ENCODE measurements at places on chromosomes 3 and 15.

DNA sequence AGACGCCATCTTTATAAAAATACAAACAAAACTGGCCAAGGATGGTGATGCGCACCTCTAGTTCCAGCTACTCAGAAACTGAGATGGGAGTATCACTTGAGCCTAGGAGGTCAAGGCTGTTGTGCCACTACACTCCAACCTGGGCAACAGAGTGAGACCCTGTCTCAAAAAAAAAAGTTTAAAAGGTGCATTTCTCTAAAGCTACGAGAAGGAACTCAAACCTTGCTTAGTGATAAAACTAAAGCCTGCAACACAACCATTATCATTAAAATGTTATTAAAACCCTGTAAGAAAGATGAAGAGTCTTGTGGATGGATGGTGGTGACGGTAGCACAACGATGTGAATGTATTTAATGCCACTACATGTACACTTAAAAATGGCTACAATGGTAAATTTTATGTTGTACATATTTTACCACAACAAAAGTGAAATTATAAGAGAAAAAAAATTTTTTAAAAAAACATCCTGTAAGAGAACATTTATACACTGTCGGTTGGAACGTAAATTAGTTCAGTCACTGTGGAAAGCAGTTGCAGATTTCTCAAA, 3.1 kb downstream of the PLD1 start:
- DNase-seq, result no peak

DNA sequence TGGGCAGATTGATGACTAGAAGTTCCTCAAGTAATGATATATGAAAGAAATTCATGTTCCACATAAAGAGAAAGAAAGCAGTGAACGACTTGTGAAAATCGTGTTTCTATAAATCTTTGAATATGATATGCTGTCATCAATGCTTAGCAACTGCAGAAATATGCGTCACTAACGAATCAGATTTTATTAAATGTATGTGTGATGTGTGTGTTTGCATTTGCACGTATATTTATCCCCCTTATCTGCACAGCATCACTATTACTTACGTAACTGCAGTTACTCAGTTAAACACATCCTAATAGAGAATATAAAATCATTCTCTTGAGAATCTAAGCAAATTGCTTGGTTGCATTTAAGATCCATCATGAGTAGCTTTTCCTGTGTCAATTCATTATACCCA, 468.6 kb downstream of the FGF12 start:
- DNase-seq, result no peak

DNA sequence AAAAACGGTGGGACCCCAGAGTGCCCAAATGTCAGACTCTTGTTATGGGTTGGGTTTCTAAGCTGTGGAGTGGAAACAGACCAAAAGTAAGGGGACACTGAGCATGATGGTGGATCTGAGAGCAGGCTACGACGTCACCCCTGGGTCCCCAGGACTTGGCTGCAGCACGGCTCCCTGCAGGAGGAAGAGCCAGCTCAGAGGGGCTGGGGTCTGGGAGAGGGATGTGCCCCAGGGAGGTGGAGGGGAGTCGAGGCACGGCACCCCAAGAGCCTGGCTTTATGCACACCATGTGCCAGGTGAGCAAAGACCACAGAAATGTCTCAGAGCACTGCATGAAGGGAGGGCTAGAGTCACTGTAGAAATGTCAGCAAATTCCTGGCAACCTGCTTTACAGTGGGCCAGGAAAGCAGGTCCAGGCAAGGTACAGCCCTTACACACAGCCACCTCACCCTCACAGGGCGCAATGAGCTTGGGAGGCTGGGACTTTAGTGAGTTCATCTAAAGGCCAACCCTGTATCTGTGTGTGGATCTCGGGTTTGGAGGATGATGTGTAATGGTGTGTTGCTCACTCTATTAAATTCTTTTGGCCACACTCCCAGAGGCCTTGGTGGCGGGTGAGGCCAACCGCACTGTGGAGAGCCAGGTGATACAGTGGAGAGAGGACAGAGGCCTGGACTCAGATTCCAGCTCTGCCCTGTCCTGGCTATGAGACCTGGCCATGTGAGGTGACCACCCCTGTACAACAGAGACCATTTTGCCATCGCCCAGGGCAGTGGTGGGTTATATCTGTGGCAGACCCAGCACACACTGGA, 14.1 kb downstream of the CTSH start:
- DNase-seq, result no peak

DNA sequence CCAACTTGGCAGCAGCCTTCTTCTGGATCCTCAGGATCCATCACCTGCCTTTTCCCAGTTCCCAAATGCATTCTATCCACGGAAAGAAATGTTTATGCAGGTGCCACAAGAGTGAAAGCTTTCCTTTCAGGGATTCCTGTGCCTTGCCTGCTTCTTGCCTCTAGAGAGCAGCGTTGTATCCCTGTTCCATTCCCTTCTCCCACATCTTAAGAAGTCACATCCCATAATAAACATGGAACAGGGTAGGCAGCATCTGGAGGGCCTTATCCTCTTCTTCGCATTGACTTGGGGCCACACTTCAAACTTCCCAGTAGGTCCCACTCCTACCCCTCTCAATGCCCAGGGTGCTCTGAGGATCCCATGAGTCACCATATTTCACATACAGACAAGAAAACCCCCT, 72.7 kb upstream of the DCLK3 start:
- DNase-seq, result peak; percentile 21

GRCh38 chr3:63654211-63654610, 1.7 kb downstream of the SNTN start:
- DNase-seq, result no peak

GRCh38 chr3:151384741-151385174, at the start of gene P2RY12:
P2RY12 (minus strand) TSS chr3:151384753; CDS start chr3:151338845, 45,908 bp downstream.
- no peak for DNase-seq

DNA sequence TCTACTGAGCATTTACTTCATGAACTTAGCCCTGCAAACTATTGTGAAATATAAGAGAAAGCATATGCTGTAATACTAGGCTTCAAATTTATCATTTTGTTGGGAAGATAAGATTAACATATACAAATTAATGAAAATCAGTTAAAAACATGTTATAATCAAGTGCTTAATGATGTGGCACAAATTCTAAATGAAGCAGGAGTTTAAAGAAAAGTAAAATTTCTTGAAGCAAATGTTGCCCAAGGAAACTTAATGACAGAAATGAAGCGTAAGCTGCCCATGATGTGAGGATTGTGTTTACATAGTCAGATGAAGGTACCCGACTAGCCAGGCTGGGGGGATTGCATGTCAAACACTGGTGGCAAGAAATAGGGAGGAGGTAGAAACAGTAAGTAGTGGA, 103.1 kb upstream of the GAP43 start:
- DNase-seq, result no peak

DNA sequence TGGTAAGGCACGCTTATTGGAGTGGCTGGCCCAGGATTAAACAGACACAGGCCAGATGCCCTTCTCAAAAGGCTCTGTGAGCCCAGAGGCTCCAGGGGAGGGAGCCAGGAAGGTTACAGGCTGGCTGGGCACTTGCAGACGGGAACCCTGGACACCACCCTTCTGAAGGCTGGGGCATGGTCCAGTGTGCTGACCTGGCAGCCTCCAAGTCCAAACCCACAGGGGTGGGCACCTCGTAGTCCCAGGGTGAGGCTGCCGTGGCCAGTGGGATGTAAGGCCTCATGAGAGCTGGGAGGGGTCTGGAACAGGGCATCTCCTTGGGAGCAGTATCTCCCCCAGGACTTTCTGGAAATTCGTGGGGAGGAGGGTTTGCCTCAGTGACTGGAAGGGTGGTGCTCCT, 19.6 kb downstream of the EFCC1 start:
- no peak for DNase-seq

- DNase-seq, result peak; percentile 62
Measured at GRCh38 chr3:43670635-43671522, 19.9 kb upstream of the ABHD5 start.

DNA sequence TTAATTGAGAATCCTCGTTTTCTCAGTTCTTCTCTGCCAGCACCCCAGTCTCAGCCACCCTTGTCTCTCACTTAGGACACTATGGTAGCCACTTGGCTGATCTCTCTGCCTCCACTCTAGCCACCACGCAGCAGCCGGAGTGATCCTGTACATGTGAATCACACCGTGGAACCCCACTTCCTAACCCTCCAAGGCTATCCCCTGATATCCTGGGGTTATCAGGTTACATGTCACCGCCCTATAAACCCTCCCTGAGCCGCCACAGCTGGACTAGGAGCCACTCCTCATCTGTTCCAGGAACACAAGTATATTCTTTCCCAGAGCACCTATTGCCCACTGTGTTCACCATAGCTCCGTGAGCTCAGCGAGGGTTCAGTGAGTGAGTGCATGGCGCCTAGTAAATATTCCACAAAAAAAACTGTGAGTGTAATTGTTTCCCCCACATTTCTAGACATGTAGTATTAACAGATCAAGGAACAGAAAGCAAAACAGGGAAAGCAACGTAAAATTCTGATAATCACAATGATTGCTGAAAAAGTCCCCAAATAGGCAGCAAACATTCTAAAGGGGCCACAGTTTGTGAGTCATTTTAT, 661 bp upstream of the PARP14 start:
- peak; percentile 44 for DNase-seq

GRCh38 chr3:56591262-56591661, 34.3 kb downstream of the CCDC66 start:
- no peak for DNase-seq

DNA sequence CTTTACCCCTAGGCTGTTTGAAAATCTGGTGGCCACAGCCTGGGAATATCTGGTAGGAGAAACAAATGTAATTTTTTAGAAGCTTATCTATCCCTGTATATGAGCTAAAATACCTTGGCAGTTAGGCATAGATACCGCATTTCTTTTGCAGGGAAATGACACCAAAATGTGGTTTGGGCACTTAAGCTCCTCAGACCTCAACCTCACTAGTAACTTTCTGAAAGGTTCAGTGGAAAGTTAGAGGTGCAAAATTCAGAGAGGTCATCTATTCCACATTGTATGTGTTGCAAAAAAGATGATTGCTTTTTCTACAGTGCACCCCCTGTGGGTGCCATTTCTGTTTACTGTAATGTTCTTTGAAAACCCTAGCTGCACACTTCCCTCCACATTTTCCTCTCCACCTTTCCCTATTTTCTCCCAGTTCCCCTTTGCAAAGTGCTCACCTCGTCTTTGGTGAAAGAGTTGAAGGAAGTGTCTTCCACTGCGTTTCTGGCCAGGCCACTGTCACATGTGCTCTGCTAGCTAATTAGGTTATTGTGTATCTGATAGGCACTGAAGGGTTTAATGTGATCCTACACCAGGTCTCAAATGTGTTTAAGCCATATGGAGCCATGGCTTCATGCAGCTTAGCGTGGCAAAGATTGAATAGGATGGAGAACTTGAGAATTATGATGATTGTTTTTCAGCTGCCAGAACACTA, 1.3 kb downstream of the SACM1L start:
- DNase-seq, result peak; percentile 29

- no peak for DNase-seq
Measured at GRCh38 chr3:31227131-31227562, 305.6 kb upstream of the STT3B start.

GRCh38 chr15:95598251-95598855, 732.1 kb upstream of the NR2F2 start:
- no peak for DNase-seq

GRCh38 chr3:37949866-37950265, 40.7 kb upstream of the VILL start:
- no peak for DNase-seq

GRCh38 chr3:50248387-50248786, 12.4 kb downstream of the GNAI2 start:
- no peak for DNase-seq

- DNase-seq, result no peak
Measured at GRCh38 chr3:32325927-32326326, 65.7 kb upstream of the CMTM7 start.

- no peak for DNase-seq
Measured at GRCh38 chr3:31692751-31693150, 160.0 kb downstream of the STT3B start.

DNA sequence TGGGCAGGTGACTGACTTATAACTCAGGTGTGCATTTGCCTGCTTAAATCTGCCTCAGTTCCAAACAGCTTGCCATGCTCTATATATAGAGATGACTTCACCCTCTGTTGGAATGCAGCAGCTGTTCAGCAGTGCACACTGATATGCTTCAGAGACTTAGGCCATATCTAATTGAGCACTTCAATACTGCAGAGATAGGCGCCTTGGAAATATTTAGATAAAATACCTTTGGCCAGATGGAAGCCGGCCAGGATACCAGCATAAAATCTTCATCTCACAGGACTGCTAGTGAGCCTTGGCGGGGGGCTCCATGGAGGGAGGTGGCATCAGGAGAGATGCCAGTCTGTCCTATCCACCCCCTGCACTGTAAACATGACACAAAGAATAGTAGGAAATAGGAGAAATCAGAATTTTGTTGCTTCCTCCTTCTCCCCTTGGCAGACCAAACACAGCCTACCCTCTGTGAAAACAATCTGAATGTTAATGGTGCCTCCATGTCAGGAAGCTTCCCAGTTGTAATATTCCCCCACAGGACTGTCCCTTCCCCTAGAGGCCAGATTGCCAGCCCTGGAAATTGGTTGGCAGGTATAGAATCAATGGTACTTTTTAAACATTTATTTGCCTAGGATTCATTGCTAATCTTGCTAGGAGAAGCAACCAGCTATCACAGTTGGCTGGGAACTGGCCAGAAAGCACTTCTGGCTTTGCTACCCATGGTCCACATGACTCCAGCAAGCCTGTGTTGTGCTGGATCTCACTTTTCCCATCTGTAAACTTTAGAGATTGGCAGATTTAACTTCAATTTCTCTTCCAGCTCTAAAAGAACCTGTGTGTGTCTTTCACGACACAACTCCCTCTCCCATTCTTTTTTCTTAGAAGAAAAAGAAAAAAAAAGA, 215.5 kb upstream of the KCNMB2 start:
- DNase-seq, result no peak

DNA sequence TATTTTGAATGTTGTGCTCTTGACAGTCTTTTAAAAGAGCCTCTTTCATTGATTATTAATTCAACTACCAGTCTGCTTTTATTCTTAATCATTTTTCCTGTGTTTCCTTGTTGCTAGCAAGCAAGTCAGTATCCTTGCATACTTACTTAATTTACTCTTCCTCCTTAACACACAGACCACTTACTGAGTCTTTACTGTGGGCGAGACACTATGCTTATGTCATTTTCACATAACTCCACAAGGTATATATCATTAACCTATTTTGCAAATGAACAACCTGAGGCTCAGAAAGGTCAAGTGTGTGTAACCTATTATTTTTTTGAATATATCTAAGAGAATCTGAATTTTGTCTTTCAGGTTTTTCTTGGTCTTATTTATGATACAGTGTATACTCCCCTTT, 130.9 kb downstream of the WDR76 start:
- DNase-seq, result no peak

GRCh38 chr3:38157595-38157994, 7.7 kb upstream of the OXSR1 start:
- DNase-seq, result peak; percentile 41

- no peak for DNase-seq
Measured at GRCh38 chr15:90967206-90967605, 12.5 kb downstream of the RCCD1 start.

DNA sequence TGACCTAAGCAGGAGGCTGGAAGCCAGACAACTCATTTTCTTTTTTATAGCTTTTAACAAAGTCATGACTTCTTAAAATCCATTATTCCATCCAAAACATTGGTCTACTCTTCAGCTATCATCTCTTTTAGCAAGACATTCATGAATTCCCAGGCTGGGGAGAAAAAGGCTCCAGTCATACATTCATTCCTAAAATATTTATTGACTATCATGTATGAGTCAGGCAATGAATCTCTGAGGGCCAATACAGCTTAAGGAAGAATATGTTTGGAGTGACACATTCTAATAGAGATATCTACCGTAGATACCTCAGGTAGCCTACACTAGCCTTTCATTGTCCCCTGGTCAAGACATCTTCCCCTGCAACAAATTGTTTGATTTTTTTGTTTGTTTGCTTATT, 196.4 kb upstream of the NANOGP8 start:
- DNase-seq, result no peak

- DNase-seq, result no peak
Measured at GRCh38 chr3:72145506-72146380, 360.8 kb upstream of the PROK2 start.
